ENCODE measurements at places on chromosomes 6 and 20. TPM values are rescaled to one million over a fixed set of nuclear protein-coding genes. Genes with fewer than 3 reads are reported as not detected.

The TRIM31 gene
- not detected for total RNA-seq

The BMP6 gene
- total RNA-seq: 16.2 TPM

The TRIM40 gene
- not detected for total RNA-seq

The PPP1R16B gene
- total RNA-seq: 16.3 TPM

The SLC22A2 gene
- not detected for total RNA-seq

The CPNE5 gene
- 20.3 TPM for total RNA-seq

DNA sequence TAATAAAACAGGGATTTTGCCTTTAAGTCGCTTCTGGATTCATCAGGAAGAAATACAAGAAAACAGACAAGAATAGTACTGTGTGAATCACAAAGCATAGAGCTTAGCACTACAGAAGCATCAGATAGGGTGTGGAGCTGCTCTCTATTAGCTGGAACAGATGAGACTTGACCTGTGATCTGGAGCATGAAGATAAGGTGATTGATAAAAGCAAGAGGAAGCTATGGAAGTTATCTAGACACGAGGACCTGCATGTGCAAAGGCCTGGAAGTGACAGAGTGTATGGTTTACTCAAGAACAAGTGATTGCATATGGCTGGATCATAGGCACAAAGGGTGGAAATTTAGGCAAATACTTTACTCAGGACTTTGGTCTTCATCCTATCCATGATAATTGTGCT lies 112.9 kb upstream of the MLIP start:
- no peak for DNase-seq

DNA sequence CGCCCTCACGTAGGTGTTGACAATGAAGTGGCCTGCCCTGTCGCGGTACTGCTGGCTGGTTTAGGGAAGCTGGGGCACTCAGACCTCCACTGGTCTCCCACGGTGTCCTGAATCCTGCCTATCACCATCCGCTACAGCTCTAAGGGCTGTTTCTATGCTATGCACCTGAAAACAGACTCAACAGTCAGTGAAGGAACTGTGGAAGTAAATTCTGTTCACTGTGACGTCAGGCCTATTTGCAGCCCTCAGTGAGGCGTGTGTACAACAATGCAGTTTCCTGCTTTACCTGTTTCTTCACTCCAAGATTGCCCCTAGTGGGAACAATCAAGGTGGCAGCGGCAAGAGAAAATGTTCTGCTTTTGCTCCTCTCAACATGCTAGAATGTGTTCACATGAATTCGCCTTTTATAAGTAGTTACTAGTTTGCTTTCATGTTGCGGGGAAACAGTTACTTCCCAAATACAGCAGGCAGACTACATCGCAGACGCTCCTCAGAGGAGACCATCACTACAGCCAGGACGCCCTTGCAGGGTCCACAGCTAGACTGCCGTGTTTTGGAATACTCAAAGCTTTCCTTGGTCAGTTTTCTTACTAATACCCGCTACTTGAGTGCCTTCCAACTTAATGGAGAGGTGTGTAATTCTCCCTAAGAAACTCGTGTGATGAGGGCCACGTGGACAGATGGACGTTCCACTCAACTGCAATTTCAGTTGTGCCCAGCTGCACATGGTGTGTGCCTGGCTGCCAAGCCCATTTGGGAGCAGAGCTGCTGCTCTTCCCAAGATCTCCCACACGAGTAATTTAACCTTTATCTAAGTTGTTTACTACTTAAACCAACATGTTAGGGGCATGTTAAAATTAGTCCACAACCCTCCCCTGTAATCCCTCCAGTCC lies 25.4 kb downstream of the DIDO1 start:
- DNase-seq: no peak

- no peak for DNase-seq
Measured at GRCh38 chr20:52279706-52280105, 88.1 kb upstream of the ZFP64 start.

- DNase-seq: no peak
Measured at GRCh38 chr6:169913096-169913638, 161.7 kb downstream of the ERMARD start.

DNA sequence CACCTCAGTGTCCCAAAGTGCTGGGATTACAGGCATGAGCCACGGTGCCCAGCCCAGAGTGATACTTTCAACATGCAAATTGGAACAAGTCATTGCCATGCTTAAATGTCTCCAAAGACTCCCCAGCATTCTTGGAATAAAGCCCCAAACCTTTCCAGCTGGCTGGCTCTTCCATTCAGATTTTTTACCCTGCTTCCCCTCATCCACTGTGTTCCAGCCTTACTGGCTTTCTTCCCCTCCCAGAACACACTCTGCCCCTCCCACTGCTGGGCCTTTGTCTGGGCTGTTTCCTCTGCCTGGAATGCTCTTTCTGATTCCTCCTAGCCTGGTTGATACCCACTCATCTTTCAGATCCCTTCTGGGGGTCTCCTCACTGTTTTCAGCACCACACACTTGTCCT lies 40.1 kb upstream of the NNAT start:
- DNase-seq: no peak

DNA sequence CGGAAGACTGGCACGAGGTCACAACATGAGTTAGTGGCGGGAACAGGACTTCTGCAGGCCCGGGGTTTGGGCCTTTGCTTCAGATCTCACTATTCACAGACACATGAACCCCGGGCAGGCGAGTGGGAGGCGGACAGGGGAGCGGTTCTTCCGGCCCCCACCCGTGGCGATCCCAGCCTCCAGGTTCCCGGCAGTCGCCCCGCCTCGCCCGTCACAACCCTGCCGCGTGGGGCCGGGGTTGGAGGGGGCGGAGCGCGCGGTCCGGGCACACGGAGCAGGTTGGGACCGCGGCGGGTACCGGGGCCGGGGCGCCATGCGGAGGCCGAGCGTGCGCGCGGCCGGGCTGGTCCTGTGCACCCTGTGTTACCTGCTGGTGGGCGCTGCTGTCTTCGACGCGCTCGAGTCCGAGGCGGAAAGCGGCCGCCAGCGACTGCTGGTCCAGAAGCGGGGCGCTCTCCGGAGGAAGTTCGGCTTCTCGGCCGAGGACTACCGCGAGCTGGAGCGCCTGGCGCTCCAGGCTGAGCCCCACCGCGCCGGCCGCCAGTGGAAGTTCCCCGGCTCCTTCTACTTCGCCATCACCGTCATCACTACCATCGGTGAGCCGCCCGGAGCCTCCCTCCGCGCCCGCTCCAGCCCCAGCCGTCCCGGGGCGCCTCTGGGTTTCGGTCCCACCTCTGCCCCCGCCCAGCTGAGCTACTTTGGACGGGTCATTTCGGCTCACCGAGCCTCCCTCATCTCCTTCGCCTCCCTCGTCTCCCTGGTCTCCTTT lies at the start of gene KCNK15:
Gene KCNK15 (plus strand): TSS at position 268 of the 769 bp plus-strand sequence. CDS start 46 bp downstream, at position 314.
- no peak for DNase-seq

DNA sequence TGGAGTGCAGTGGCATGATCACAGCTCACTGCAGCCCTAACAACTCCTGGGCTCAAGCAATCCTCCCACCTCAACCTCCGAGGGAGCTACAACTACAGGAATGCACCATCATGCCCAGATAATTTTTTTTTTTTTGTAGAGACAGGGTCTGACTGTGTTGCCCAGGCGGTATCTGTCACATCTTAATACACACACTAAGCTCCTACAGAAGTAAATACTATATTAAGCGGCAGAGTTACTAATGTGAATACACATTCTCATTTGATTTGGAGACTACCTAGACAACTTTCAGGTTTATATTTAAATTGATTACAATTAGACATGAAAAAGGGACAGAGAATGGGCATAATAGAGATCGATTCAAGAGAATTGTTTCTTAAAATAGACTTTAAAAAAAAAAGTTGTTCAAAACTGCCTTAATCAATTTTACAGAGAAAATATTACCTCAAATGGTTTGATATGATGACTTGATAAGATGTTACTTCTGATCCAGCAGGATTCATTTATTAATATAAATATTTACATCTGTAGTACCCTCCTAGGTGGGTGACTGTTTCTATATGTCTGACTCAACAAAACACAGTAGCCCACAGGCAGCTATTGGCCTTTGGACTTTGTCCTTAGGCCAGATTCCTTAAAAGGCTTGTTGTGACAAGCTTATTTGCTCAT lies 7.1 kb upstream of the LOC128125822 start:
- no peak for DNase-seq

GRCh38 chr6:44251576-44252524 lies 4.9 kb downstream of the HSP90AB1 start:
- no peak for DNase-seq

GRCh38 chr6:89321131-89321970 lies 6.3 kb upstream of the GABRR2 start:
- DNase-seq: no peak

DNA sequence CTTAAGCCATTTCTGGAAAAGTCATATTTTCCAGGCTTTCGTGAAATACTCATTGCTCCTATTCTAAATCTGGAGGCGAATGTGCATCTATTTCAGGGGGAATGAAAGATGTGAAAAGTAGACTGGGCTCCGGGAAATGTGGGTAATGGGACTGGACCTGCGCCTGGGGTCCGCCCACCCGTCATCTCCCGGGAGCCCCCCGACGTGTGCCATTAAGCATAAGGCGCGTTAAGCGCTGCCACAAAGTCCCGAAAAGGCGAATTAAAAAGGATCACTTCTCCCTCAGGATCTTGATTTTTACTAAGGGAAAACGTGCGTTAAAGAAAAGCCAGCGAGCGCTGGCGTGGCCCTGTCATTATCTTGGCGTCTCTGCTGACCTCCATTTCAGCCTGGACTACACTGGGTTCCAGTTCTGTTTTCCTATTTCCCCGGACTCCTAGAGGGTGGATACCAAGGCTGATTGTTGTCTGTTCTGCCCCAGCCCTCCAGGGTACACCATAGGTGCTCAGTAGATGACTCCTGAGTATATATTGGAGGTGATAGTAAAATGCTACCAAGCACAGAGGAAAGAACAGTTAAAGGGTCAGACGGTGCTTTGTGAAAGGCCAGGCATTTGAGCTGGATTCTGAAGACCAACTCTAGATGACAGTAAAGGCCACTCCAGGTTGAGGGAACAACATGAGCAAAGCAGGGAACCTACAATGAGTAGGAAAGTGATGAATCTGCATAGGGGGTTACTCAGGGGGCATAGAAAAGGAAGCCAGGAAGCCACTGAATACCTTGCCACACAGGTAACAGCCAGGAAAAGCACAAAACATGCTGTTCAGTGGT lies 89.2 kb upstream of the ARID1B start:
- DNase-seq: no peak

Measured in omental fat pad (tissue), 4 donors.